IPS-NIHi11 (cell line): ENCODE measurements at places on chromosomes 4 and X.

DNA sequence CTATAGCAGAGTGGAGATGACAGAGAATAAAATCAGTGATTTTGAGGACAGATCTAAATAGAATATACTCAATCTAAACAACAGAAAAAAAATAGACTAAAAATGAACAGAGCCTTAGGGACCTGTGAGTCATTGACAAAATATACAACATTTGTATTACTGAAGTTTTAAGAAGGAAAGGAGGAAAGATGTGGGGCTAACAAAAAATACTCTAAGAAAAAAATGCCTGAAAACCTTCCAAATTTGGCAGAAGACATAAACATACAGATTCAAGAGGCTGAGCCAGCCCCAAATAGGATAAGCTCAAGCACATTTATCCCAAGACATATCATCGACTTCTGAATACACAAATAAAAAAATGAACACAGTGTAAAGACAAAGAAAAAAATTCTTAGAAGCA, 123.6 kb upstream of the INTU start:
- no peak for DNase-seq

- no peak for DNase-seq
Measured at GRCh38 chrX:55006827-55007621, 6.9 kb downstream of the APEX2 start.

- peak; percentile 57 for DNase-seq
Measured at GRCh38 chr4:87543835-87544461, 14.8 kb upstream of the SPARCL1 start.

- DNase-seq = peak; percentile 37
Measured at GRCh38 chr4:176123710-176124407, 58.2 kb downstream of the WDR17 start.
